CD4-positive, alpha-beta T cell treated with Interleukin-15 for 4 hours (primary cell): ENCODE measurements at places on chromosomes 7 and 10.

DNA sequence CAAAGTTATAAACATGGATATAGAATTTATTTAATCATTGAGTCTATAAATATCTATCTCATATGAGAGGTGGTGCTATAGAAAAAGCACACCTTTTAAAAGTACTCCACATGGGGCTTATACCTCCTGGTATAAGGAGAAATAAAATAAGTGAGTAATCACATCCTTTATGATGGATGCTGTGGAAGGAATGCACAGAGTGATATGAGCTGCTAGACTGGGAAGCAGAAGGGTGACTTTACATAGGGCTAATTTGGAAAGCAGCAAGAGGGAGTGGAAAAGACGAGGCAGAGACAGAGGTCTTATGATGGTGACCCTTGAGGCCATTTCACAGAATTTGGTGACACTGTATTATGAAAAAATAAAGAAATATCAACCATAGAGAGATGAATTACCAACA lies 59.4 kb upstream of the AHR start:
- DNase-seq: no peak

DNA sequence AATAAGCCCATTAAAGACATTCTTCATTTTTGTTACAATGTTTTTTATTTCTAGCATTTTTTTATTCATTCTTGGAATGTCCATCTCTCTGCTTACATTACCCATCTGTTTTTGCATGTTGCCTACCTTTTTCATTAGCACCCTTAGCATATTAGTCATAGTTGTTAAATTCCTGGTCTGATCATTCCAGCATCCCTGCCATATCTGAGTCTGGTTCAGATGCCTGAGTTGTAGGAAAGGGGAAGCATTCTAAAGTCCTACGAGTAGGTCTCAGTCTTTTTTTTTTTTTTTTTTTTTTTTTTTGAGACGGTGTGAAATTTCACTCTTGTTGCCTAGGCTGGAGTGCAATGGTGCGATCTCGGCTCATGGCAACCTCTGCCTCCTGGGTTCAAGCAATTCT lies 19.7 kb upstream of the NRF1 start:
- no peak for DNase-seq

DNA sequence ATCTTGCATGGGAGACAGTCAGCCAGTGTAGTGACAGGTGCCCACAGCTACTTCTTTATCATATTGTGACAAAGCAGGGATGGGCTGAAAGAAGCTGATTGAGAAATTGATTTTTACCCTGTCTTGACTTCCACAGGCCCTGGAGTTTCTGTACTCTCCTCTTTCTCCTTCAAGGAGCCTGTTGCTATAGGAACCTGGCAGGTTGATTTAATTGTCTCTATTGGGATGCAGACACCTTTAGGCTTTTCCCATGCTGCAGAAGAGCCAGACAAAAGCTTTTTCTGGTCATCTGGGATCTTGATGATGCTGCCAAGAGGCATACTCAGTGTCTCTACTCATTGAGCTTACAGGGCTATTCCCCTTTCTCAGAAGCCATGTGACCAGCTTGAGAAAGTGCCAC lies 754.8 kb downstream of the KCNMA1 start:
- DNase-seq: no peak

- no peak for DNase-seq
Observed at GRCh38 chr10:62075912-62076311, 174.4 kb downstream of the ARID5B start.

- DNase-seq: peak; percentile 68
Observed at GRCh38 chr10:69124563-69125268, 738 bp downstream of the VPS26A start.

DNA sequence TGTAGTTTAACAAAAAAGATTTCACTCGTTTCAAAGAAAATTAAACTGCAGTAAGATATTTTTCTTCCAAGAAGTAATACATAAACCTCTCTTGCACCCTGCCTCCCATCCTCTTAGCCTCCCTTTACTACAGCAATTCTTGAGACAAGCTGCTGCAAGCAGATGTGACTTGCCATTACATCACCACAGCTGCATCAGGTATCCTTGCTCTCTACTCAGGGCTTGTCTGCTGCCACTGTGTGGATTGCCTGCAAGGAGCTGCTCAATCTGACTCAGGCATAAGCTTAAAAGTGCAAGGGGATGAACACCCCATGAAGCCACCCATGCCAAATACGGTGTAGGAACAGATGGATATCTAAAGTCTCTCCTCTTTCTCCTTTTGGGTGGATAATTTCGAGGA lies 609.9 kb downstream of the DNAJB9 start:
- no peak for DNase-seq

DNA sequence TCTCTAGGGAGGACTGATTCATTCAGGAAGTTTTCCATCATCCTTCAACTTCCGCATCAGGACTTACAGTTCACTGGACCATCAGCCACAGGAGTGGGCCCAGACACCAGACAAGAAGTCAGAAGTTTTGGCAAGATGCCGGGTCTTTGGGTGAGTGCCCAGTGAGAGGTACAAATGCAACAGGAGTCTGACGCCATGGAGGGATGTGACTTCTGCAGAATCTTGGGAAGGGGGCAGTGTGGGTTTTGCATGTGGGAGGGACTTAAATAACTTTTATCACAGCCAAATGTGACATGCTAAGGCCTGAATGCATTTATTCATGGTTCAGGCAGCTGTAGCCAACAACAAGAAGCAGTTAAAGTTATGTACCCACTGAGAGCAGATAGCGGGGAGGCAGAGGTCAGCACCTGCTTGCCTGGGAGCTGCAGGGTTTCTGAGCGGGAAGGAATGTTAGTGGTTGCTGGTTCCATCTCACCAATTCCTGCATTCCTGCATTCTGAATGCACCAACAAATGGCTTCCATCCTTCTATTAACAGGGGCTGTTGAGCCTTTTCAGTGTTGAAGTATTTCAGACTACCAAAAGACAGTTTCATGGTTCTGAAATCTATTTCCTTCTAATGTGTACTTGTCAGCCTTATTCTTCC lies 375.2 kb downstream of the PAXIP1 start:
- no peak for DNase-seq

DNA sequence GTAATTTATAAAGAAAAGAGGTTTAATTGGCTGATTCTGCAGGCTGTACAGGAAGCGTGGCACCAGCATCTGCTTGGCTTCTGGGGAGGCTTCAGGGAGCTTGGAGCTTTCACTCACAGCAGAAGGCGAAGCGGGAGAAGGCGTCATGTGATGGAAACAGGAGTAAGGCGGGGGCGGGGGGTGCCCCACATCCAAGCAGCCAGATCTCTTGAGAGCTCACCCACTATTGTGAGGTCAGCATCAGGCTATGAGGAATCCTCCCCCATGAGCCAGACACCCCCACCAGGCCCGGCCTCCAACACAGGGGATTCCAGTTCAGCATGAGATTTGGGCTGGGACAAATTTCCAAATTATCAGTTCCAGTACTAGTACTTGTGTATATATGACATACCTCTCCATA lies 46.2 kb downstream of the WDR37 start:
- DNase-seq: no peak

- no peak for DNase-seq
Observed at GRCh38 chr10:119237722-119238436, 30.5 kb downstream of the GRK5 start.

DNA sequence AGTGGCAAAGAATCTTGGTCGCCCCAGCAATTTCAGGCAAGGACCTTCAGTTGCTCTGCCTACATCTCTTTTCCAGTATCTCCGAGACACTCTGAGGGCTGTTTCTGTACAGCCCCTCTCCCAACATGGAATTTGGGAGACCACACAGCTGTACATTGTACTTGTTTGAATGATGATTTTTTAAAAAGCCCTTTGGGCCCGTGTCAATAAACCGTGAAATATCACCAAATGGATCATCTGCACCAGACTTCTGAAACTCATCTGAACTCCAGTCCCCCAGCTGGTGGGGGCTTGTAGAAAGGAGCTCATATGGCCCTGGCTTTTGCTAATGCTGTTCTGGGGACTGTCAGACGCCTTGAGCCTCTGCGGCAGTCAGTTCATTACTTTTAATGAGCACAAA lies 374.9 kb downstream of the BBS9 start:
- no peak for DNase-seq

DNA sequence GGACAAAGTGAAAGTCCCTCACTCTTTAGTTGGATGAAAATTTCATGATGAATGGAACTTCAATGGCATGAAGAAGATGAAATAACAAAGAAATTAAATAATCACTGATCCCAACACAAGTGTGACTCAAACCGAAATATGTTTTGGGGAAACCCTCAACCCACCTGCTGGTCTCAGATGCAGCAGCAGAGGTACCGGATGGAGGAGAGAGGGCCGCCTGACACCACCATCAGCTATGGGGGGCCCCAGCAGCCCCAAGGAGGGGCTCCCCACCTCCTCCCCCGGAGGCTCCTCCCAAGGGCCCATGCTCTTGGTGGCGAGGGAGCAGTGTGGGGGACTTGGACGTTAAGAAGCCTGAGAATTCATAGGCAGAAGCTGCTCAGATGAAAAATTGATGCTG lies 137.2 kb upstream of the ADARB2 start:
- DNase-seq: no peak

- no peak for DNase-seq
Observed at GRCh38 chr10:84534168-84534567, 205.8 kb downstream of the CCSER2 start.

DNA sequence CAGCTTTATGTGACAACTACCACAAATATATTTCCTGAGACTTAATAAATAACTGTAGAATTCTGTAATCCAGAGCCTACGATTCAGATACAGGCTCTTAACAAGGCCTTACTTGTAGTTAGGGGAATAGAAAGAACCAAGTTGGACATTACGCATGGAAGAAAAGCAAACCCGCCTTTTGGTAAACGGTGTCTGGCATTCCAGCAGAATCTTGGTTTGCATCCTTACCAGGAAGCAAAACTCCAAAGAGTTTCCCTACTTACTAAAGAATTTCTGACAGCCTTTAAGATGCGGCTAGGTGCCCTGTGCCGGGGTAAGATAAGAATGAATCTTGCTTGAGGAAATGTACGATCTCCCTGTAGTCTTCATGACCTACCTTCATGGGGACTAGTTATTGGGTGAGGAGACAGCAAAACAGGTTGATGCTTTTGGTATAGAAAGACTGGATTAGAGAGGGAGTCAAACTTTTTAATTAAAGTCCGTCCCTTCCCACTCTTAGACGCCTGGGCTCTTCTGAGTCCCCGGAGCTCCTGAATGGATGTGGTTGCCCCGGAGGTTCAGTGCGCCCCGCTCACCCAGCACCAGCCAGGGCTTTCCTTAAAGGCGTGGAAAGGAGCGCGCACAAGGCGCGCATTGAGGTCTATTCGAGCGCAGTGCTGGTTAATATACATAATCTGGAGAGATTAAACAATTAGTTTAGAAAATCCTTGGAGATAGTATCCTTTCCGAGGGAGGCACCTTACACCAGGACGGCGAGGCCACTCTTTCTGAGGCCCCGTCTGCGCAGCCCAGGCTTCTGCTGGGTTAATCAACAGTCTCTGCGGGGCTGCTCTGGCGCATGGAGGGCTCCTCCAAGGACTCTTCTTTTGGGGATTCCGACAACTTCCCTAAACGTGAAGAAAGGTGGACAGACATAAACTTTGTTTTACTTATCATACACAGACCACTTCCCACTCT lies 11.5 kb downstream of the PTF1A start:
- DNase-seq: no peak

GRCh38 chr10:93816123-93816747 lies 58.5 kb downstream of the LGI1 start:
- peak; percentile 5 for DNase-seq

- DNase-seq: no peak
Observed at GRCh38 chr7:115572111-115572510, 458.5 kb downstream of the TFEC start.

- no peak for DNase-seq
Observed at GRCh38 chr10:35335133-35336083, 901 bp upstream of the CCNY start.

DNA sequence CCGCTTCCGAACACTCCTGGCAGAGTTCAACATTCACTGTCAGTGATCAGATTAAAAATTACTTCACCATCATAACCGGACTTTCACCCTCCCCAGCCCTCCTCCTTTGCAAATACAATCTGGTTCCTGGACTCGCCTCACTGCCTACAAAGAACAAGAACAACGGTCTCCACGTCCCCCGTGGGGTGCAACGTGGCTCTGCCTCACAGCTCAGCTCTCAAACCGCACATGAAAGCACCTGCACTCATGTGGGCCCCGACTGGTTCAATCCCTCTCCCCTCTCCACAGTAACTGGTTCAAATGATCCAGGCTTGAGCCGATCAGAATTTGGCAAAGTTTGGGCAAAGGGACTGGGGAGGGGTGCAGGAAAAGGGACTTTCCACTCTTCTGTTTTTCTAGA lies 21.0 kb downstream of the ASB13 start:
- no peak for DNase-seq
